ENCODE measurements at places on chromosomes 2 and 18.

DNA sequence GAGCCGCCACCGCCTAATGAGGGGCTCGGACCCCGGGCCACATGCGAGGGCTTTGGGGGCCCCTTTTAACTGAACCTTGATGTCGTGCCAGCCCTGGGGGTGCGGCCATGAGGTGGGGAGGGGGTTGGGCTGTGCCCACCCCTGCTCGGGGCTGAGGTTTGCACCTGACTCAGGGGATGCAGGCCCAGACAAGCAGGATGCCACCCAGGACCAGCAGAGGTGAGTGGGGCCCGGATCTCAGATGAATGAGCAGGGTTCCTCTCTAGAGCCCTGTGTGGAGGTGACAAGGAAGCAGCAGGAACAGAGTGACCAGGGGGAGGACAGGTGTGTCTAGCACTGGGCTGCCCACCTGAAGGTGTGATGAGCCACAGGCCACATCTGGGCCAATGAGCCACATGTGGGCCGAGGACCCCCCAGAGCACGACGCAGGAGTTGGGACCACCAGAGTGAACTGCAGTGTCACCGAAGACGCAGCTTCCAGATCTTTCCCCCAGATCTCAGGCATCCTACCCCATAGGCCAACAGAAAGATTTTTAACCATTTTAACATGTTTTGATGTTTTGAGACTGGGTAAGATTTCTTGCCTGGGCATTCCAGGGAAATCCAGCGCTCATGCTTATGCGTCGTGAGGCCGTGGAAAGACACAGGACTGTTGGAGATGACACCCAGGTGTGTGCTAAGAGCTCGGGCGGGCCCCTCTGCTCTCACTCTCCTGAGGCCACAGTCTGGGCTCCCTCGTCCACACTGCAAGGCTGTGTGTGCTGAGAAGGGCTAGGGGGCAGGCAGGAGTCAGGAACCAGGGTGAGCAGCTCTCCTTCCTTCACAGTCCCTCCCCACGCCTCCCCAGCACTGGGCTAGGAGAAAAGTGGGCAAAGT, 73.6 kb downstream of the DDX1 start:
- no peak for DNase-seq

DNA sequence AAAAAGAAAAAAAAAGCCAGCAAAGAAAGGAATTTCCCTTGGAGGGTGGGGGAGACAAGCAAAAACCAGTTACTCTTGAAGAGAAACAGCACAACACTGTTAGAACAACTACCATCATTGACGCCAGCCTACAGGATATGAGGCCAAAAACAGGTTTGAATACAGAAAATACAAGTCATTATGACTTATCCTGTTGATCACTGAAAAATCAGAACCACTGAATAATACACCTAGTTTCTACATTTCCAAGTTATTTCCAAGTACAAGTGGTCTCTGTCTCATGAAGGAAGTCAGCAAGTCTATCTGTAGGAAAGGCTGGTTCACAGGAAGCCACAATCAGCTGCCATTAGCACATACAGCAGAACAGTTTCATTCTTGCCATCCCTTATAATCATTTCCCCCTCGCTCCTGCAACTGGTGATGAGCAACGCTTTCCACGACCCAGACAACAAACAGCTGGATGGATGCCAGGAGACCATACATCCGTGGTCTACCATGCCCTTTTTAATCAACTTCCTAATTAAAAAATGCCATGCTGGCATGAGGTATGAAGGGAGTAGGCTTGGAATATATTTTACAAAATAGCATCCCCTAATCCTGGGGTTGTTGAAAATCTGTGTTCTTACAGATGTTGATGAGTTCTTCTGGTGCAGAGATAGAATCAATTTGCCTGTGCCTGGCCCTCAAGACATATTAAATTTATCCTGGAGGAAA, 10.4 kb downstream of the MYT1L start:
- no peak for DNase-seq

GRCh38 chr18:61502472-61502871, 169.2 kb downstream of the CDH20 start:
- DNase-seq, result peak; percentile 22

DNA sequence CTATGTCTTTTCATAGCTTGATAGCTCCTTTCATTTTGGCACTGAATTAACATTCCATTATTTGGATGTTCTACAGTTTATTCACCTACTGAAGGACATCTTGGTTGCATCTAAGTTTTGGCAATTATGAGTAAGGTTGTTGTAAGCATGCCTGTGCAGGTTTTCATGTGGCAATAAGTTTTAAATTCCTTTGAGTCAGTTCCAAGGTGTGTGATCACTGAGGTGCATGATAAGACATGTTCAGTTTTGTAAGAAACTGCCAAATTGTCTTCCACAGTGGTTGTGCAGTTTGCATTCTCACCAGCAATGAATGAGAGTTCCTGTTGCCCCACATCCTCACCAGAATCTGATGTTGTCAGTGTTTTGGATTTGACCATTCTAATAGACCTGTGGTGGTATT, 24.2 kb downstream of the XDH start:
- DNase-seq, result no peak

DNA sequence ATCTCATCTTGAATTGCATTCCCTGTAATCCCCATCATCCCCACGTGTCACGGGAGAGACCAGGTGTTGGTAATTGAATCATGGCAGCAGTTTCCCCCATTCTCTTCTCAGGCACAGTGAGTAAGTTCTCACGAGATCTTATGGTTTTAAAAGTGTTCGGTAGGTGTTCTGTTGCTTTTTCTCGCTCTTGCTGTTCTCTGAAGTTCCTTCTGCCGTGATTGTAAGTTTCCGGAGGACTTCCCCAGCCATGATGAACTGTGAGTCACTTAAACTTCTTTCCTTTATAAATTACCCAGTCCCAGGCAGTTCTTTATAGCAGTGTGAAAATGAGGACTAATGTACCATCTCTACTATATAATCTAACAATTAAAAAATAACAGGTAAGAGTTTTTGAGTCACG, 409.9 kb upstream of the NRXN1 start:
- DNase-seq, result no peak

- DNase-seq, result peak; percentile 84
Measured at GRCh38 chr2:144430722-144431391, 89.1 kb downstream of the ZEB2 start.

DNA sequence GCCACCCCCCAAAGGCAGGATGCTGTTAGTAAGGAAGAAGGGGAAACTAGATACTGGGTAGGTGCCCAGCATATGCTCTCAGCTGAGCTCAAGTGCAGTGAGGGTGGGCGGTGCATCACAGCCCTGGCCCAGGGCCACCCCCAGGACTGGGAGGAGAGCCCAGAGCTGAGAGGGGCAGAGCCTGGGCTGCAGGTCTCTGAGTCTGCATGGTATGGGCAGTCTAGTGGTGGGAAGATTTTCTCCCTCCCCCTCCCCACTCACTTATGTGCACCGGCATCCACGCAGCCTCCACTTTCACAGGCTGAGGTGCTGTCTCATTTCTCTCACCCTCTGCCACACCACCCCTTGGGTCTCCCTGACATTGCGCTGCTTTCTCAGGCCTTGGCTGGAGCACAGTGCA, 48.5 kb upstream of the CAB39 start:
- no peak for DNase-seq

DNA sequence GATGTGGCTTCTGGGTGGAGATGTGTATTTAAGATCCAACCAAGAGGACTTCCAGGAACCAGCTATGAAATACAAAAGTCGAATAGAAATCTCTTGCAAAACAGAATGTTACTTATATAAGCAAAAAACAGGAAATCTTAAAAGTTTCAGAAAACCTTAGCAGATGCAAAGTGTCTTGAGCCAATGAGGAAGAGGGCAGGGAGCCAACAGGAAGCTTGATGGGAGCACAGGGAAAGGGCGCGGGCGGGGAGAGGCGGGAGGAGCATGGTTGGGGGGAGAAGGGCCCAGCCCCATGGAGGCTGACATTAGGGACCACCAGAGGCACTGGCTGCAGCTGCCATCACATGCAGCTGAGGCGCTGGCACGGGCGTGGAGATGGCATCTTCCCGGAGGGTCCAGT, 203.3 kb downstream of the SNTG2 start:
- DNase-seq, result no peak

DNA sequence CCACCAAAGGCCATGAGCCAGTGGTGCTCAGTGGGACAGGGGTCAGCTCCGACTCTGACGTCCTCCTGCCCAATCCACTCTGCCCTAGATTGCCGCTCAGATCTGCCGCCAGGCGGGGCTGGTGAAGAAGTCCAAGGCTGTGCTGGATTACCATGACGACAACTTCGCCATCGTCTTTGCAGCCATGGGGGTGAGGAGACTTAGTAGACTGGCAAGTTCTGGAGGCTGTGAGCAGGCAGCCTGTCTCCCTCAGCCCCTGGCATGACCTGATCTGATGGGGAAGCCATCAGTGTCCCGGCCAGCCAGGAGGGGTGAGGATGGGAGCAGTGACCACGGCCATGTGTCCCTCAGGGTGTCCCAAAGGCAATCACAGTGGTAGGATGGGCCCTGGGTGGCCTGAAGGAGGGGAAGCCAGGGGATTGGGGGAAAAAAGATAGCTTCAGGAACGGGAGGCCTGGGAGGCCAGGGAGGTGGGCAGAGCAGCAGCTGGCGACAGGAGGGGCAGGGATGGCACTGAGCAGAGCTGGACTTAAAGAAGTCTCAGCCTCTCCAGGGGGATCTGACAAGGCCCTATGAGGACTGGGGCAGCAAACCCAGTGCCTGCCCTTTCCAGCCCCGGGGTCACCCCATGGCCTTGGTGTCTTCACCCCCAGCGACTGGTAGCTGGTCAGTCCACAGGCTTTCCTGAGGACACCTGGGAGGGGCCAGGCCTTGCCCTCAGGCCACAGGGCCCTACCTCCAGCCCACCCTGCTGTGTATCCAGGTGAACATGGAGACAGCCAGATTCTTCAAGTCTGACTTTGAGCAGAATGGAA, 17.4 kb upstream of the ANKRD53 start:
- DNase-seq, result no peak

DNA sequence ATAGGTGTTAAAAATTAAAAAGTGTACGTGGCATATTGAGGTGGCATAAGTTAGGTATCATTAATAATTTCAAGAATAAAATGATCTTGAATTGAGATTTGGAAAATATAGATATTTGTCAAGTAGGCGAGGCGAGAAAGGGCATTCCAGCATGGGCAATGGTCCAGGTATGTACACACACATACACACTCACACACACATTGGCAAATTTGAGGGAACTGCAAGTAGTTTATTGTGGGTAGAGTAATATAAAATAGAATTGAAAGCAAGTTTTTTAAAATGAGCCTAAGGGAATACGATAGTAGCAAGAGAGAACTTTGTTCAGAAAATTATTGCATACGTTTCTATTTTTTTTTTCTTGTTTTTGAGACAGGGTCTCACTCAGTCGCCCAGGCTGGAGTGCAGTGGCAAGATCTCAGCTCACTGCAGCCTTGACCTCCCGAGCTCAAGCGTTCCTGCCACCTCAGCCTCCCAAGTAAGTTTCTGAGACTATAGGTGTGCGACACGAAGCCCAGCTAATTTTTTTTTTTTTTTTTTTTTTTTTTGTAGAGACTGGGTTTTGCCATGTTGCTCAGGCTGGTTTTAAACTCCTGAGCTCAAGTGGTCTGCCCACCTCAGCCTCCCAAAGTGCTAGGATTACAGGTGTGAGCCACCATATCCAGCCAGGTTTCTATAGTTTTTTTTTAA, 96.7 kb upstream of the SLC39A10 start:
- DNase-seq, result no peak

DNA sequence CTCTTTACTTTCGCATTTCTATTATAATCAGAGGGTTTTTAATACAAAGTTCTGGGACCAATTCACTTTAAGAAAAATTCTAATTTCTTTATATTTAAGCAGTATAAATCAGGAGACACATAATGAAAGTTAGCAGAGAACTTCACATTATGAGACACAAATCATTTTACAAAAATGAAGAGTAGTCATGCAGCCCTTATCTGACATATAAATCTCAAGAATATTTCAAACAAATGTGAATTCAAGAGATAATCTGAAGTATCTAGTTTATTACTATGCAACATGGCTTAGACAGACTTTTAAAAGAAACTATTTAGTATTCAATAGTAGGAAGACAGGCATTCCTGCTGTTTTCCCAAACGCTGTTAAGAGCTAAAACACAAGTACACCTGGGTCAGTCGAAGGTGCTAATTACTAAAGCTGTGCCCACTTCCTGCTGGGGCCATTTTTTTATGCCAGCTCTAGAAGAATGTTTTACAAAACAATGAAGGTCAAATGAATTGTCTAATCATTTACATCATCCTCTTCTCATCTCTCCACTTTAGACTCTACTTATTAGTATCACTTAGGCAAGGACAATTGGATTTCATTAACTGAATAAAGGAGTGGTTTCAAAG, 40.2 kb downstream of the CWC22 start:
- no peak for DNase-seq

DNA sequence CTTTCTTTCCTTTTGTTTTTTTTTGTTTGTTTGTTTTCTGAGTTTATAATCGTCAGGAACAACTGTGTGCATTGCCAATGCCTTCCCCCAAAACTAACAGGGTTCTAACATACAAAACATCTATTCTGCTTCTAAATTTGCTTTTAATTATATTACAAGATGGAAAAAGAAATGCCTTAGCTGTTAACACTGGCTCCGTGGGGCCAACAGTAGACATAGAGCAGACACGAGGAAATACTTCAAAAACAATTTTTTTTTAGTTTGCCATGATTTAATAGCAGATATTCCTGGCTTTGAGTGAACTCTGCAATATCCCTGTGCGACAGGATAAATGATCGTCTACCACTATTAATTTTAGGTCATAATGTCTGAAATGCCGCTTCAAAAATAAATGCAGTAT, 153.3 kb upstream of the HNRNPA3 start:
- DNase-seq, result no peak

GRCh38 chr2:204888222-204888621, 342.9 kb downstream of the PARD3B start:
- no peak for DNase-seq

DNA sequence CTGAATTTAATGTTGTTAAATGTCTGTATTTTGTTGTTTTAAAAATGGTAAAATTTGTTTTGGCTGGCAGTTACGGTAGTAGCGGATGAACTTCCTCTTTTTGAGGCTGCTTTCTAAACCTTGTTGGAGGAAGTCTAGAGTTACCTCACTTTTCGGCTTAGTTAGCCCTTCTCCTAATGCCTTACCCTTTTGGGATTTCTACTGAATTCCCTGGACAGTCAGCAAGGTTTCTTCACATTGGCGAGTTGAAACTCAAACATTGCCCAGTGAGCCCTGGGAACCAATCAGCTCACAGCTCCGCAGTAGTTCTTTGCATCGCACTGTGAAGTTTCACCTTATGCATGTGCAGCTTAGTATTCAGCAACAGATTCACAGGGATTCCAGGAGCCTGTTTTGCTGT, 55.2 kb downstream of the TMEM247 start:
- no peak for DNase-seq

DNA sequence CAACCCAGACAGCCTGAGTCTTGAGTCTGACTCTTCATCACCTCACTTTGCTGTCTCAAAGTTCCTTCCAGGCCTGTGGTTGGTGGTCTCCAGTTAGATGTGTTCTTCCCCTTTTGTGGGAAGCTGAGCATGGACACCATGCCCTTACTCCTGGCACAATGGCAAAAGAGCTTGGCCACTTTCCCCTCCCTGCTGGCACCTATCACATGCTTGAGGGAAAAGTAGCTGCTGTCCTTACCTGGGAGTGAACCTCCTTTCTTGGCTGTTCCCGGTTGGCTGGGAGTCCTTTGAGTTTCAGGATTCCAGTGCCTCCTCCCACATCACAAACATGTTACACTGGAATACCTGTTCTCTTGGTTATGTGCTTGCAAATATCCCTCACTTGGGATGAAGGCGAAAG, 97.8 kb downstream of the GATA6 start:
- DNase-seq, result no peak

- DNase-seq, result no peak
Measured at GRCh38 chr2:73386894-73387636, 1.4 kb downstream of the ALMS1 start.
